Muscle of arm (tissue), 14 donors: ENCODE measurements at places on chromosomes 2 and 18. TPM values are rescaled to one million over a fixed set of nuclear protein-coding genes. Genes with fewer than 3 reads are reported as not detected.

SLC39A10 gene
- 93.0 TPM for polyA plus RNA-seq

NABP1 gene
- not detected for polyA plus RNA-seq

ZNF516 gene
- polyA plus RNA-seq = 35.7 TPM

VAMP5 gene
- polyA plus RNA-seq = 44.4 TPM

POTEC gene
- polyA plus RNA-seq = not detected

CARF gene
- 15.6 TPM for polyA plus RNA-seq

COPS9 gene
- 67.9 TPM for polyA plus RNA-seq

CNNM3 gene
- polyA plus RNA-seq = 18.6 TPM

NGEF gene
- 1.1 TPM for polyA plus RNA-seq

FBXO15 gene
- polyA plus RNA-seq = 0.73 TPM

TUBB8B gene
- polyA plus RNA-seq = not detected

MSTN gene
- 14.5 TPM for polyA plus RNA-seq

BCL2 gene
- polyA plus RNA-seq = 20.5 TPM

NFU1 gene
- 49.2 TPM for polyA plus RNA-seq

BOK gene
- polyA plus RNA-seq = 51.3 TPM

ASIC4 gene
- polyA plus RNA-seq = 0.57 TPM

DSG2 gene
- polyA plus RNA-seq = 4.2 TPM

IL1B gene
- polyA plus RNA-seq = 0.53 TPM

CNTNAP5 gene
- polyA plus RNA-seq = 0.19 TPM

SPP2 gene
- not detected for polyA plus RNA-seq

ECEL1 gene
- polyA plus RNA-seq = 0.42 TPM

TBR1 gene
- not detected for polyA plus RNA-seq
